Bronchus fibroblast of lung (primary cell): ENCODE measurements at places on chromosomes 2 and 18. TPM values are rescaled to one million over a fixed set of nuclear protein-coding genes. Genes with fewer than 3 reads are reported as not detected.

The SLC4A5 gene
- under 0.01 TPM in 1 of 2 replicates, not detected in the other for total RNA-seq

The NPAS2 gene
- total RNA-seq, result 14.6 and 31.8 TPM in 2 replicates

The DPP4 gene
- total RNA-seq, result 5.9 and 7.4 TPM in 2 replicates

The CCBE1 gene
- total RNA-seq, result 52.3 and 55.1 TPM in 2 replicates

The SOWAHC gene
- total RNA-seq, result 4.6 and 5.0 TPM in 2 replicates

The CTDSP1 gene
- total RNA-seq, result 64.7 and 70.5 TPM in 2 replicates

The EFEMP1 gene
- total RNA-seq, result 216 and 229 TPM in 2 replicates

The RAB12 gene
- 32.9 and 33.3 TPM in 2 replicates for total RNA-seq

The CFC1 gene
- not detected in 2 replicates for total RNA-seq

The AGXT gene
- 0.15 TPM in 1 of 2 replicates, not detected in the other for total RNA-seq

The CNDP1 gene
- total RNA-seq, result 0.15 TPM in 1 of 2 replicates, not detected in the other

The EML4 gene
- 29.1 and 30.4 TPM in 2 replicates for total RNA-seq

The ADAM23 gene
- 3.4 and 5.5 TPM in 2 replicates for total RNA-seq

The STPG4 gene
- total RNA-seq, result not detected in 2 replicates

The HOXD12 gene
- not detected in 2 replicates for total RNA-seq
